ENCODE measurements at places on chromosomes 7 and 10.

- no peak for DNase-seq
These were observed 100.4 kb upstream of the DDC start for GRCh38 chr7:50665403-50666123.

DNA sequence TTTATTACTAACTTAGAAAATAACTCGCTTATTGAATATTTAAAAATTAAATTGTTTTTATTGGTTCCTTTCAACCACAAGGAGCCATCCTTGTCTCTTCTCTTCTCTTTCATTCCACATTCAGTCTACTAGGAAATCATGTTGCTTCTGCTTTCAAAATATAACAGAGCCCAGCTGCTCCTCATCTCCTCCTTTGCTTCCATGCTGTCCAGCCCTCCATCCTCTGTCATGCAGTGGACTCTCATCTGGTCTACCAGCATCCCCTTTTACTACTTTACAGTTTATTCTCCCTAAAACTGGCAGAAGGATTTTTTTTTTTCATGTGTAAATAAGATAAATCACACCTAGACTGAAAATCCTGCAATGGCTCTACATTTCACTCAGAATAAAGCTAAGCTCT, 198.2 kb upstream of the CSTF2T start:
- no peak for DNase-seq

DNA sequence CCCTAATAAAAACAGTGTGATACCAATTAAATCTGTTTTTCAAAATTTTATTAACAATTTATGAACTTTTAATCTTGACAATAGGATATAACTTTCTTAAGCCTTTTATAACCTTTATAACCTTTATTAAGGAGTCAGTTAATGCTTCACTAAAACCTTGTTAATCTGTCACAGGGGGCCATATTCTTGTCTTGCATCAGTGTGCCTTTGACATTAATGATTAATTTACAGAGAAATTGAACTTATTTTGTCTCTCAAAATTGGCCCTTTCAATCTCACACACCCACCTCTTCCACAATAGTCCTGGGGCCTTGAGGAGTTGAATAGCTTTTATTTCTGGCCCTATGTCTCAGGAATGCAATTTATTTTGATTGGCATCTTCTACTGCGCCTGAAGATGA, 68.5 kb downstream of the AKR1C4 start:
- DNase-seq: no peak

DNA sequence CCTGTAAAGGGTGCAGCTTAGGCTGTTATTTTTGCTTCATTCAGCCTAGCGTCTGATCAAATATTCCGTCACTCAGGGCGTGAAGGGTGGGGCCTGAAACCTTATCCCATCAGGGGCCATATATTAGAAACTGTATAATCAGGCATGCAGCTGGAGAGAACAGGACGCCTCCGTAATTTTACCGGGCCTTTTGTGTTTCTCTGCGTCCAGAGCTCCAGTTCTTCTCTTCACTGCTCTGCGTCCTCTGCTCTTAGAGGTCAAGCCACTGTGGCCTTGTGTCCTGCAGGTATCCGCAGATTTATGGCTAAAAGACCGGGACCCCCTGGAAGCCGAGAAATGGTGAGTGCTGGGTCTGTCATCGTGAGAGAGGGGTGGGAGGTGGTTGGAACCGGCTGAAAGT, at the start of gene ZNF735:
Gene ZNF735, plus strand, starts transcription at position 301 of the 400 bp plus-strand sequence. Its CDS starts 0 bp downstream, at position 301.
- DNase-seq: no peak

DNA sequence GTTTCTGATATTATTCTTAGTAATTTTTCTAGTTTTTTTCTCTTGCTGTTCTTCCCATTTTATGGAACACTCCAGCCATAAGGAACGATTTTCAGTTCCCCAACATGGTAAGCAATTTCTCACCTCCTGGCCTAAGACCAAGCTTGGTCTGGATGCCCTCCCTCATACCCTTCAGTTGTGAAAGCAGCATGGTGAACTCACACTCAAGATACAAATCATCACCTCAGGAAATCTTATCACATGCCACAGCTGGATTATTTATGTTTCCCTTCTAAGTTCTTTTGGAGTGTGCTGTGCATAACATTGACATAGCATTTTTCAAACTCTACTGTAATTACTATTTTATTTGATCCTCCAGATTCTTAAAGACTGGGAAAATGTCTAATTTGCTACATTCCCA, 216.6 kb downstream of the AGMO start:
- no peak for DNase-seq

DNA sequence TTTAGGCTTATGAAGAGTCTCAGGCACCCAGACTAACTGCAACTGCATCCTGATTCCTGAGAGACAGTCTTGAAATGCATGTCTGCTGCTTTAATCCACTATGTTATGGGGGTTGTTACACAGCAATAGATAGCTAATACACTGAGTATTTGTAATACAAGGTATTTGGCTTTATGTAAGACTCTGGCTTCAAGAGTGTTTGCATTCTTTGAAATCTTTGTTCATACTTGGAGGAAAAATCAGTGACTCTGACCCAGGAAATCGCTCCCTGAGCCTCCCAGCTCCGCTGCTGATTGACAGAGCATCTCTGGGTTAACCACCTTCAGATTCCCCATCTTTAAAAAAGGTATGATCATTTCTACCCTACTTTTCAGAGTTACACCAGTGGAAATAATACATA, 133.9 kb downstream of the MTPAP start:
- DNase-seq: no peak

All from brain (organoid and tissue), 16 donors.